ENCODE measurements at places on chromosomes 5 and 9. TPM values are rescaled to one million over a fixed set of nuclear protein-coding genes. Genes with fewer than 3 reads are reported as not detected.

Gene LAMC3
- polyA plus RNA-seq, result not detected

Gene KIF12
- polyA plus RNA-seq, result not detected

Gene CCDC152
- polyA plus RNA-seq, result 2.0 TPM

Gene RIMOC1
- 13.3 TPM for polyA plus RNA-seq

Gene GPX8
- polyA plus RNA-seq, result not detected

Gene CCDC187
- polyA plus RNA-seq, result 0.38 TPM

Gene ADAMTSL1
- polyA plus RNA-seq, result not detected

Gene FAM151B
- not detected for polyA plus RNA-seq

Gene ELAVL2
- not detected for polyA plus RNA-seq

GRCh38 chr5:157820593-157821252 is 38.2 kb downstream of the CLINT1 start:
- H3K27ac ChIP-seq, result peak overlapping the region; percentile 74
- peak; percentile 18 for DNase-seq
- H3K4me1 ChIP-seq, result peaks cover 19% of the 10 kb centered on the region
- H3K36me3 ChIP-seq, result peaks cover 11% of the 10 kb centered on the region

GRCh38 chr9:133347515-133347984 is 381 bp downstream of the MED22 start:
- peak overlapping the region; percentile 100 for H3K27ac ChIP-seq
- no peak for DNase-seq
- H3K27me3 ChIP-seq, result no peaks in the 10 kb centered on the region
- peak overlapping the region; percentile 95 for H3K4me3 ChIP-seq
- H3K36me3 ChIP-seq, result no peaks in the 10 kb centered on the region

DNA sequence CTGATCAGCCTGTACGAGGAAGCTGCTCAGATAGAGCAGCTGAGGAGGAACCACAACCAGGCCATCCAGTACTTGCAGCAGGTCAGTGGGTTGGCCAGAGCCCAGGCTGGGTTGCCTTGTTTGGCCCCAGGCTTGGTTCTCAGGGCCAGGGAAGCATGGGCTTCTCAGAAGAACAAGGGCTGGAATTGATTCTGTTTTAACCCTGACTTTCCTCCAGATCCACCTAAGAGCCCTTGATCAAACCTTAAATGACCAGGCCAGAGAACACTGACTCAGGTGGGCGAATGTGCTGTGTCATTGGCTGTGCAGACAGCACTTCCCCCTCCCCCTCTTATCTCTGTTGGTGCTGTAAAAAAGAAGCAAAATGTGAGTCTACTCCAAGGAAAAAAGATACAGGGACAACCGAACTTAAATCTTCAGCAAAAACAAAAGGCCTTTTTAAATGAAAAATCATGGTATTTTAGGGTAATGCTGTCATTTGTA is 28.1 kb downstream of the TTC23L start:
- no peaks in the 10 kb centered on the region for H3K4me1 ChIP-seq
- H3K4me3 ChIP-seq, result no peak overlapping the region
- no peaks in the 10 kb centered on the region for H3K27me3 ChIP-seq
- no peaks in the 10 kb centered on the region for H3K36me3 ChIP-seq
- H3K27ac ChIP-seq, result no peak overlapping the region
- DNase-seq, result no peak

DNA sequence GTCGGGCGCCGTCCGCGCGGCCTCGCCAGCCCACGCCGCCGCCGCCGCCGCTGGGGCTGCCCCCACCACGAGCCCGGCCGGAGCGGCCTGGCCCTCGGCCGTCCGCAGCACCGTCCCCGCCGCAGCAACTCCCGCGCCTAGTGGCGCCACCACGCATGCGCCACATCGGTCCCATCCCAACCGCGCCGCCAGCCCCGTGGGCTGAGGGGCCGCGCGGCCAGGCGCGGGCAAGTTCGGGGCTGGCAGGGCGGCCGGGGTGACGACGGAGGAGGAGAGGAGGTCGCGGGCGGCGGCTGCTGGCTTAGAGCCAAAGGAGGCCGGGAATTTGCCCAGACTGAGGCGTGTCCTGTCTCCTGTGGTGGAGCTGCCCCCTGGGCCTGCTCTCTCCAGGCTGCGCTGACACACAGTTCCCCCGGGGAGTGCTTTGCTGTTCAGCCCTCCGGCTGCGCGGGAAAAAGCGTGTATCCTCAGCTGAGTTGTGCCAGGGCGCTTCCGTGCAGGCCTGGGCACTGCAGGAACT is at the start of gene TUSC1:
TSS of gene TUSC1 (minus strand) at position 298 of the 520 bp plus-strand sequence. CDS start at position 166, 132 bp downstream.
- peak within 1 kb of the TSS; percentile 78 for H3K4me3 ChIP-seq
- DNase-seq, result peak; percentile 44

GRCh38 chr5:6291961-6292360 is 86.4 kb downstream of the MED10 start:
- no peaks in the 10 kb centered on the region for H3K36me3 ChIP-seq
- no peak overlapping the region for H3K27ac ChIP-seq
- no peak for DNase-seq
- H3K4me1 ChIP-seq, result no peaks in the 10 kb centered on the region
- H3K27me3 ChIP-seq, result peaks cover 9% of the 10 kb centered on the region

DNA sequence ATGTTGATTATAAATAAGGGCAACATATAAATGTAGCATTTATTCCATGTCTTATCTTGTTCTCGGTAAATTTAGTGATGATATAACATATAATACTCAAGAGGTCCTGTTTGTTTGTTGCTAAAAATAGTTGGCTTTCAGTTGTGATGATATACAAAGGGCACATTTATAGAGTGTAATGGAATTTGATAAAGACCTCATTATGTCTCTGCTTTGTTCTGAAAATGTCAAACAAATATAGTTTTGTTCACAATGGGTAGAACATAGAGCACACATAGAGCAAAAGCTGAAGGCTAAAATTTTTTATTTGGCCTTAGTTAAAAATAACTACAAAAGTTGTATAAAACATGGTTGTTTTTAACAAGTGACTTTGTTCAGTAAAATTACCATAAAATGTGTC is 477.1 kb upstream of the SMC2 start:
- no peaks in the 10 kb centered on the region for H3K27me3 ChIP-seq
- DNase-seq, result no peak
- H3K4me1 ChIP-seq, result no peaks in the 10 kb centered on the region
- no peak overlapping the region for H3K4me3 ChIP-seq
- no peaks in the 10 kb centered on the region for H3K36me3 ChIP-seq
- no peak overlapping the region for H3K27ac ChIP-seq

- no peak overlapping the region for H3K4me3 ChIP-seq
- H3K4me1 ChIP-seq, result peaks cover 5% of the 10 kb centered on the region
- no peak overlapping the region for H3K27ac ChIP-seq
- no peaks in the 10 kb centered on the region for H3K36me3 ChIP-seq
Measured at GRCh38 chr9:91946653-91947488, 3.2 kb downstream of the ROR2 start.

- H3K27ac ChIP-seq, result no peak overlapping the region
- H3K4me1 ChIP-seq, result peaks cover 17% of the 10 kb centered on the region
- H3K36me3 ChIP-seq, result peaks cover 4% of the 10 kb centered on the region
- H3K27me3 ChIP-seq, result no peaks in the 10 kb centered on the region
- DNase-seq, result no peak
Measured at GRCh38 chr5:140295414-140295813, 7.5 kb downstream of the PFDN1 start.

GRCh38 chr5:158317507-158317906 is 458.6 kb upstream of the CLINT1 start:
- no peak overlapping the region for H3K27ac ChIP-seq
- DNase-seq, result no peak
- peaks cover 4% of the 10 kb centered on the region for H3K4me1 ChIP-seq

GRCh38 chr9:79603222-79603920 is 31.6 kb downstream of the TLE4 start:
- no peak overlapping the region for H3K27ac ChIP-seq
- peaks cover 20% of the 10 kb centered on the region for H3K4me1 ChIP-seq
- no peaks in the 10 kb centered on the region for H3K27me3 ChIP-seq
- no peak for DNase-seq

DNA sequence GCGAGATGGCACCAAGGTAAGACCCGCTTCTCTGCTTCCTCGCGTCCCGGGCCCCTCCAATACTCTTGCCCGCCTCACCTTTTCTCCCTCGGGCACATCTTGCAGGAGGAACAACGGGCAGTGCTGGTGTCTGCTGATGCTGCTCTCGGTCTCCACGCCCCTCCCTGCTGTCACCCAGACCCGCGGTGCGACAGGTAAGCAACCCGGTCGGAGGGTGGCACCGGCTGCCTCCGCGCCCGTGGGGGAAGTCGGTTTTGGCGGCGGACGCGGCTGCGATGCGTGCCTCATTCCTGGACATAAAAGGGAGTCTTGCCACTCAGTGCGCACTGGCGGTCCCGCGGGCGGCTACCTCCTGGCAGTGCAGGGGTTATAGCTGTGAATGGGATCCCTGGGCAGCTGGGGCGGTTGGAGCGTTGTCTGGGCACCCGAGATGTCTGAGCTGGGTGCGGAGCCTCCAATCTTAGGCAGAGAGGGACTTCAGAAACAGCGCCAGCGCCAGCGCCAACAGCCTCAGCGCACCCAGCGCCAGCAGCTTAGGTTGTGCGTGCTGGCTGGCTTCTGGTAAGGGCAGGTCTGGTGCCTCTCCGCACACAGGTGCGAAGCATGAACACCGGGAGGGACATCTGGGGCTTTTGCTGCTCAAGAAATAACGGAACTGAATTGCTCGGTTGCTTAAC is 488 bp downstream of the COL15A1 start:
- H3K4me3 ChIP-seq, result peak overlapping the region; percentile 35
- peak overlapping the region; percentile 27 for H3K27ac ChIP-seq
- DNase-seq, result no peak
- H3K36me3 ChIP-seq, result no peaks in the 10 kb centered on the region

DNA sequence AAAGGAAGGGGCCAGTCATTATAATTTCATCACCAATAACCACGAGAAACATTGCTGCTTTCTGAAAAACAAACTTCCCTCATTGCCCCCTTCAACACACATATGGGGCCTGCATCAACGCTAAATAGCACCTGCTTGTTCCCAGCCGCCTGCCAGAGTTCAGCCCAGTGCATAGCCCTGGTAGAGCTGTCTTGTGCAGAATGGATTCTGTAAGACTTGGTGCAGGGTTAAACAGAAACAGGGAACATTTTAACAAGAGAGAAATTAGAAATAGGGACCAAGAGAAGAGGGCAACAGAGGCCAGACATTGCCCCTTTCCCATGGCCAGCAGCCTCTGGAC is 56.7 kb downstream of the UBE2QL1 start:
- H3K27me3 ChIP-seq, result peaks cover 38% of the 10 kb centered on the region
- no peak for DNase-seq
- no peak overlapping the region for H3K27ac ChIP-seq
- H3K4me3 ChIP-seq, result no peak overlapping the region
- H3K4me1 ChIP-seq, result no peaks in the 10 kb centered on the region

GRCh38 chr9:108444400-108445358 is 411.1 kb downstream of the ACTL7B start:
- H3K27ac ChIP-seq, result no peak overlapping the region
- no peak for DNase-seq
- H3K4me1 ChIP-seq, result no peaks in the 10 kb centered on the region

GRCh38 chr9:109904666-109905065 is 124.7 kb downstream of the PALM2AKAP2 start:
- no peaks in the 10 kb centered on the region for H3K36me3 ChIP-seq
- no peak overlapping the region for H3K4me3 ChIP-seq
- no peaks in the 10 kb centered on the region for H3K27me3 ChIP-seq
- DNase-seq, result no peak

DNA sequence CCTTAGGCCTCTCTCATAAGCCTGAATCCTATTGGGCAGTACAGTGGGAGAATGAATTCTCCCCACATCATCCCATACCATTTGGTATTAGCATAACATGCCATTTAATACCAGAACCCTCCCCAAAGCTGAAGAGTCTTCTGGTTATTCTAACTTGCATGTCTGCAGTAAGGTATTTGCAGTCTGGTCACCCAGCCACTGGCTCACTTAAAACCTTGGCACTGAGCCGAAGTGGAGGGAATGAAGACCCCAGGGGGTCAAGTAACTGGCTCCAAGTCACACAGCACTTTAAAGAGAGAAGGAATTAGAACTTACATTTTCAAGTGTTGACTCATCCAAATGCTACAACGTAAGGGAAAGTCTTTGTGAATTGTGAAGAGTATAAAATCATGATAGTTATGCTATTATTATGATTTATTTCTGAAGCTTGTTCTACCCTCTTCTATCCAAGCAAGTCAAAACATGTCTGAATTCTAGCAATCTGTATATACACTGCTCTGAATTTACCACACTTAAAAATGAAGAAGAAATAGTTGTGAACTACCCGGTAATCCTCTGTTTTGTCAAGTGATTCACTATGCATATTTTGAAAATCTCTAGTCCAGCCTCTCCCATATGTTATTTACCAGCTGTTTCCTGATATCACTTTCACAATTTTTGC is 28.5 kb downstream of the GLRA1 start:
- H3K36me3 ChIP-seq, result no peaks in the 10 kb centered on the region
- H3K27me3 ChIP-seq, result peaks cover 18% of the 10 kb centered on the region
- no peak for DNase-seq
- no peak overlapping the region for H3K27ac ChIP-seq
- H3K4me1 ChIP-seq, result no peaks in the 10 kb centered on the region

GRCh38 chr5:123921193-123921592 is 409.2 kb downstream of the CSNK1G3 start:
- H3K4me3 ChIP-seq, result no peak overlapping the region
- H3K36me3 ChIP-seq, result no peaks in the 10 kb centered on the region
- no peaks in the 10 kb centered on the region for H3K27me3 ChIP-seq
- H3K27ac ChIP-seq, result no peak overlapping the region
- no peak for DNase-seq

DNA sequence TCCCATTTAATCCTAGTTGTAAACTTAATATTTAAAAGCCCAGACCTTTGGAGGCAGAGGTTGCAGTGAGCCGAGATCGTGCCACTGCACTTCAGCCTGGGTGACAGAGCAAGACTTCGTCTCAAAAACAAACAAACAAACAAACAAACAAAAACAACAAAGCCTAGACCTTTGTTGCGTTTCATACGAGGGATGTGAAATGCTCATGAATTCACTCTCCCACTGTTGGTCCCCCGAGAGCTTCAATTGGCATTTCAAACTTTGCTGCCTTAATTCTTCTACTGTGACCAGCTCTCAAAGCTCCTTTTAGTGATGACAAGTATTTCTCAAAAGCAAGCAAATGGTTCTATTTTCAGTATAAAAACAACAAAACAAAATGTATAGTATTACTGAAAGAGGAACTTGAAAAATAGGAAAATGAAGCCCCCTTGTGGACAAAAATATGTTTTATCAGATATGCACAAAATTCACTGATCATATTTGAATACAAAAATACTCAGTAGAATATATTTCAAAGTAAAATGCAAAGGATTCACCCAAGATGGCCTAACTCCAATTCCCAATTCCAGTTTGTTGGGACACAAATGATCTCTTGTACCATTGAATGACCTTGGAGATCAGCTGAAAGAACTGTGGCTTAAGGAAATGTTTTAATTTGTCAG is 140.4 kb downstream of the ESM1 start:
- peak overlapping the region; percentile 74 for H3K4me3 ChIP-seq
- H3K27me3 ChIP-seq, result peaks cover 7% of the 10 kb centered on the region
- H3K27ac ChIP-seq, result no peak overlapping the region
- peak; percentile 53 for DNase-seq
- peaks cover 25% of the 10 kb centered on the region for H3K4me1 ChIP-seq

DNA sequence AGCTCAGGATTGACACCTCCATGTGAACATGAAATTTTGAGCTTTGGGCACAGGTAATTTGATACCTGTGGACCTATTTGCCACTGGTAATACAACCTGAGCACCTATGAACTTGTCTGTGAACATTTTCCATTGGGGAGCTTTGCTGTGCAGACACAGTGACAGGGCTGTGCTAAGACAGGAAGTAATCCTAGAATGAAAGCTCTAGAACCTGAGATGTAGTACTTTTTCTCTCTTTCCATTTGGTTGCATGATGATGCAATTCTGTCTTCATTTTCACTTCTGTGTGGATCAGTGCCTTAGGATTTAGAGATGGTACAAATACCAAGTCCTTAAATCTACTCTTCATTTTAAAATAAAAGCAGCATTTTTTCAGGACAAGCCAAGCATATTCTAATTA is 216.9 kb downstream of the NR3C1 start:
- no peak overlapping the region for H3K4me3 ChIP-seq
- no peaks in the 10 kb centered on the region for H3K27me3 ChIP-seq
- DNase-seq, result no peak
- H3K27ac ChIP-seq, result no peak overlapping the region
- H3K4me1 ChIP-seq, result peaks cover 22% of the 10 kb centered on the region
- peaks cover 25% of the 10 kb centered on the region for H3K36me3 ChIP-seq
